Stimulated activated CD8-positive, alpha-beta memory T cell treated with anti-CD3 and anti-CD28 coated beads, Interleukin-15, amount 100 ng/mL, for 4 hours (primary cell): ENCODE measurements at places on chromosomes 5 and 9.

GRCh38 chr5:14201325-14202045 lies 58.3 kb downstream of the TRIO start:
- DNase-seq: no peak

- DNase-seq: no peak
Measured at GRCh38 chr5:80796846-80797245, 142.1 kb upstream of the DHFR start.

- DNase-seq: no peak
Measured at GRCh38 chr5:1011741-1012312, 3.2 kb downstream of the NKD2 start.

DNA sequence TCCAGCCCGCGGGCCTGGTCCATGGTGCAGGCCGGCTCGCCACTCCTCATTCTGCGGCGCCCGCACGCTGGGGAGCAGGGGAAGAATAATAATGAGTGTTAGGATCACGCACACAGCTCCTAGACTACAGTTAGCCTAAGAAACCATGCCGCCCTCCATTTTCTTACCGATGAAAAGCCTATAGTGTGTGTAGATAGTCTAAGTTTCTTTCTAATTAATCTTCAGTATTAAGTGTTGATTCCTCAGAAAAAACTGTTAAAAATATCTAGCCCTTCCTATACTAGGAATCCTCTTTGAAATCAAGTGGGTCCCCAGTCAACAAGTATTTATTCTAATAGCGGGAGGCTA lies 9.3 kb downstream of the ZBED3 start:
- no peak for DNase-seq

DNA sequence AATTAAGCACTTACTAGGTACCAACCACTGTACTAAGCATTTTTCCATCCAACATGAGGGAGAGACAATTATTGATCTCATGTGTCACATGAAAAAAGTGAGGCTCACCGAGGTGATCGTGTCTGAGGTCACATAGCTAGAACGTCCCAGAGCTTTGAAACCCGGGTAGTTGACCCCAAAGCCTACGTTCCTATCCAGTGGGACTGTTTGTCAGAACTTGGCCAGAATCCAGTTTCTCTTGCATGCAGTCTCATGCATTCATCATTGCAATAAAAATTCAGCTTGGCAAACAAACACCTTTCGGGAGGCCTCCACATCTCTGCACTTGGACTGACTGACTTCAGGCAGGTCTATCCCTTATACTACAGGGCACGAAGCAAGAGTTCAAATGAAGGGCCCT lies 23.4 kb upstream of the FAT2 start:
- no peak for DNase-seq

DNA sequence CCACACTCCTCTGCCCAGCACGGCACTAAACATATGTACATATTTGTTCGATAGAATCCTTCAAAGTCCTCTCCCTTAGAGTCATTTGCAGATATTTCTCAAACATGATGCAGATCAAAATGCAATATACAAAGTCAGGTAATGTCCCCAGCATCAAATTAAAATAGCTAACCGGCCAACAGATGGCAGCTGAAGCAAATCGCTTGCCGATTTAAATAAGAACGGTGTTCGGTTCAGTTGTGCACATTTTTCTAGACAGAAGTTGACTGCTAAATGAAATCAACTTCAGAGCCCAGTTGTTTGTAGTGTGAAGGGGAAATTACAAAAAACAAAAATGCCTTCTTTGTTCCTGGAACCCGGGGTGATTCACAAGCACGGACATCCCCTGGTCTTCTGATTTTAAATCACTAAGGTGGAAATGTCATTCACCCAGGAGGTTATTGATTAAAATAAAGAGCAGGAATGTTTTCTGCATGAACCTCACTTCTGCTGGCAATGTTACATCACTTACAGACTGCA lies 219.2 kb downstream of the EBF1 start:
- DNase-seq: no peak

GRCh38 chr5:133356984-133357421 lies 255.3 kb downstream of the FSTL4 start:
- no peak for DNase-seq
